Epithelial cell of esophagus (primary cell): ENCODE measurements at places on chromosomes 7 and 10.

DNA sequence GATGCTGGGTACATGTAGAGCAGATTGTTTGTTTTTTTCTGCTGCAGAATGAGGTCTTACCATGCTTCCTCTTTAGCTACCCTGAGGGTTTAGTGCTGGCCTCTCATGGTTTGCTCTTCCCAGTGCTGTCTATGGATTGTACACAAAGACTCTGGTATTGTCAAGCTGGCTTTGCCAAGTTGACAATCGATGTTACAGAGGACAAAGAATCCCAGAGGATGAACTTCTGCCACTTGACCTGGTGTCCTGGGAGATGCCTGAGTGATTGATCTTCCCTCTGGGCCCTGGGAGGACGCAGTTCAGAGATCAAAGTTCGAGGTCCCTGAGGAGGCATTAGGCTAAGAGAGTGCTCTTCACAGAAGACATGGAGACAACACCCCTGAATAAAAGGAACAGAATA is 865.4 kb downstream of the CCSER2 start:
- DNase-seq: no peak

GRCh38 chr7:357531-358209 is 67.7 kb downstream of the FOXL3 start:
- DNase-seq: no peak

DNA sequence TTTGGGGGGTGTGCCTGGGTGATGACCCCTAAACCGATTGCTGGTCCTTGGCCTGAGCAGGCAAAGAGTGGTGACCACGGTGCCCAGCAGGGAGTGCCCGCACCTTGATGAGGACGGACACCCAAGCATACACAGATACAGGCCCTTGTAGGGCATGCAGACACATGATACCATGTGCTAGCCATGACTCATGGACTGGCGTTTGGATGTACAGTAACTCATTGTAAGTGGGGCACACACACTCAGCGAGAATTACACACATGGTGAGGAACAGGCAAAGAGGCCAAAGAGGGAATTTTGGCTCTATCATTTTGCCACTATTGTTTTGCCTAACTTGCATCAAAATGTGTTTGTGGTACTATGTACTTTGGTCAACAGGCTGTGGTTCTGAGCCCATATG is 24.1 kb downstream of the KAZALD1 start:
- DNase-seq: peak; percentile 90

GRCh38 chr7:24942226-24942625 is 37.8 kb downstream of the OSBPL3 start:
- DNase-seq: no peak

DNA sequence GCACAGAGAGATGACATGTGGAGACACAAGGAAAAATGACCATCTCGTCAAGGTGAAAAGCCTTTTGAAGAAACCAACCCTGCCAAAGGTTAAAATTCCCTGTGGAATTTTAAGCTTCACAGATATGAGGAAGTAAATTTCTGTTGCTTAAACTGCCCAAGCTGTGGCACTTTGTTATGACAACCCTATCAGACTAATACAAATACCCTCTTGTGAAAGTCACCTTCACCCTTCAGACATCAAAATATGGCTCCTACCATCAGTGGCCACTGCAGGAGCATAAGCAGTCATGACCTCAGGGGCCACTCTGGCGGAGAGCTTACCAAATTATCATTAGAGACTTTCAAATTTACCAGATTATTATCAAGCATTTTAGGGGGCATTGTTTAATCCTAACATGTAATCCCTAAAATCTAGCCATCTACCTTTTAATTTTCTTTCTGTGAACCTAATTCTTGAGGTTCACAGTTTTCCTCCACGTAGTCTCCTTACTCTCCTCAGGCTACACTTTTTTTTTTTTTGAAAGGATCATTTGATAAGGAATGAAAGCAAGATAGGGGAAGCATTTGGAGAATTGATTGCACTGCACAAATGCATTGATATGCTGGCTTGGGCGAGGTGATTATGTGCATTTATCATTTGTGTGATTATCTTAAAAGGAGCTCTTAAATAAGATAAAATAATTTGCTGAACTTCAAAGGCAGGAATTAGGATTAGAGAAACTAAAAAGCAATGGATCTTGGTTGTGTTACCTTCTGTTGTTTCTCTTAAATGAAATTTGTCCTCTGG is 90.3 kb downstream of the TMEM168 start:
- no peak for DNase-seq

- DNase-seq: peak; percentile 93
Measured at GRCh38 chr10:17216217-17216900, 11.7 kb upstream of the VIM start.

DNA sequence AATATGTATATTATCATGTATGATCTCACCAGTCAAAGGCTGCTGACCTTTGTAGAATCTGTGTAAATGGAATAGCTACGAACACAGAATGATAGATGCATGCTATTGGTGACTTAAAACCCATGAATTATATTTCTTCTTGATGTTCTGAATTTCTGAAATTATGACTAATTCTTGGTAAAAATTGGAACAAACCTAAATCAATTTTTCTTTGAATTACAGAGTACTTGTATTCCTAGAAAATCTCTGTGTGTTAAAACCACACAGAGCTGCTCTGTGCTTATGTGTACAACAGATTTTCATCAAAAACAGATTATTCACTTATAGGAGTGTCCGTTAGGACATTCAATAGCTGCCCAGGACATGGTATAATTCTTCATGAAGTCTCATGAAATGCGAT is 108.3 kb upstream of the MDFIC start:
- DNase-seq: no peak

DNA sequence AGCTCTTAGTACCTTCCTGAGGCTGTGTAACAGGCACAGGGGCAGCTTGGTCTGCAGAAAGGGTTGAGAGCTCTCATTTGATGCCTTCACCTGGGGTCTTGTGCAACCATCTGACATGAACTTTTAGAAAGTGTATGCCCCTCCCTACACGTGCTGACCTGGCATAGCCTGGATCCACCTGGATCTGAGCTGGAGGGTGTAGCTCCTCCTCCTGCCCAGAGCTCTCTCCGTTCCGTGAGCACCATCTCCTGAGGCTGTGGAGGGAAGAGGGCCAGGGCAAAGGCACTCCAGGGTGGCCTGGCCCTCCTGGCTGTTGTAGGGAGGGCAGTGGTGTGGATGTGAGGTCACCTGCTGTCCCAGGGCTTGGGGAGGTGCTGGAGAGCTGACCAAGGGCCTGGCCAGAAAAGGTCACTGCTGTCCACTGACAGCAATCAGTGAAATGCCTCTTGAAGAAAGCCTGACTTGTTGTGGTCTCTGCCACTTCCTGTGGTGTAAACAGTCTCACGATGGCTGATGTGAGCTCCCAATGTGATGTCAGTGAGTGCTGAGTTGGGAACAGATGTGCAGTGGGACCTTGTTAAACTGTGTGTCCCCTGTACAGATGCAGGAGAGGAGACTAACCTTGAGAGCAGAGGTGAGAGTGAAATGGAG is 23.0 kb downstream of the AMZ1 start:
- DNase-seq: no peak

GRCh38 chr7:36984041-36984521 is 259.8 kb upstream of the AOAH start:
- no peak for DNase-seq

- DNase-seq: peak; percentile 29
Measured at GRCh38 chr10:9668411-9668810, 1349.3 kb upstream of the CELF2 start.

- no peak for DNase-seq
Measured at GRCh38 chr10:89685936-89686335, 15.5 kb upstream of the KIF20B start.

GRCh38 chr7:137390076-137390475 is 46.5 kb upstream of the PTN start:
- no peak for DNase-seq

DNA sequence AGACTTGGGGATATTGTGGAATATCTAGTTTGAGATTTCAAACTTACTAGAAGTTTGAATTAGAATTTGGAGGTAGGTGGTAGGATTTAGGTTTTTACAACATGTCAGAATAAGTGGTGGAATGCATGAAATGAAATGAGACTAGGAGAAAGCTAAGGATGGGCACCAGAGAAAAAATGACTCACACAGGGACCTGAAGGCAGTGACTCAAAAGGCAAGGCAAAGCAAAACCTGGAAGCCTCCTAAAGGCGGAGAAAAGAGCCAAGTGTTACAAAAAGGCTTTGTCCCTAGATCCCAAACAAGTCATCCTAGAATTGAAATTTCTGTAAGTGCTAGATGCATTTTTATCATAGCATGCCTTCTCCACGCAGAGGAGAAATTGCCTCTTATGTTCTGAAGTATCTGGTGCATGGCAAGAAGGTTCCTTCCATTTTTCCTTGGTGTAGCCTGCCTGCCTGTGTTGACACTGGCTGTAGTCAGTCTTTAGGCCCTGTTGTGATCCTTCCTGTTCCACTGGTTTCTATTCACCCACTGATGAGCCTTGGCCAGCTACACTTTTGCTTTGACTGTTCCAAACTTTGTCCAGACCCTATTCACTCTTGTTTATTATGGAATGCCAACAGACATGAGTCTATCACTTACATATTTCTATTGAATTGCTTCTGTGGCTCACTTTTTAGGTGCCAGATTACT is 109.3 kb downstream of the ETV1 start:
- DNase-seq: peak; percentile 85

DNA sequence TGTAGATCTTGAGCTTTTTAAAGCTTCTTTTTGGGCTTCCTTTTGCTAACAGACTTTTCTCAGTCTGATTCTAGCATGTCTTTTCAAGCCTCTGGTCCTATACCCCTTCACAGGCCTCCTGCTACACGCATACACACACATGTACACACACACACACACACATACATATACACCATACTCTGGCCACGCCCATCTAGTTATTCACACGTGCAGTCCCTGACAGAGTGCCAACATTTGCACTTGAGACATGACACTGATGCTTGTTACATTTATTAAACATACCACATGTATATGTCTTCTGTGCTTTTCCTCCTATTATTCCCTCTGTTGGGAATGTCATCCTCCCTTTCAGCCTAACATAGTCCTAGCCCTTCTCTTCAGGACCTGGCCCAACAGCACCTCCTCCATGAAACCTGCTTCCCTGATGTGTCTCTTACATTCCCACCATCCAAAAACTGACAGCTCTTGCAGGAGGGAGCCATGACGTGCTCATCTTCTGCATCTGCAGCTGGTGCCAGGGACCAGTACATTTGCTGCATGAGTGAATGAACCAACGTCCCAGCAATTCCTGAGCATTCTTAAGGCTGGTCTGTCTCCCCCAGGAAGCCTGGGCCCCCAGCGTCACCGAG is 222.1 kb downstream of the ARHGAP12 start:
- no peak for DNase-seq

GRCh38 chr7:30992414-30992813 is 28.7 kb downstream of the GHRHR start:
- DNase-seq: peak; percentile 71

GRCh38 chr7:31516680-31517502 is 3.0 kb downstream of the ITPRID1 start:
- no peak for DNase-seq
